HFFc6 (cell line): ENCODE measurements at places on chromosomes 7 and 10. TPM values are rescaled to one million over a fixed set of nuclear protein-coding genes. Genes with fewer than 3 reads are reported as not detected.
A peak's percentile ranks its signal among the peaks of the same experiment; 100 is the strongest.

HOXA9 gene
- 25.4 to 38.0 TPM (median 37.3 TPM) in 3 replicates for total RNA-seq

DNA sequence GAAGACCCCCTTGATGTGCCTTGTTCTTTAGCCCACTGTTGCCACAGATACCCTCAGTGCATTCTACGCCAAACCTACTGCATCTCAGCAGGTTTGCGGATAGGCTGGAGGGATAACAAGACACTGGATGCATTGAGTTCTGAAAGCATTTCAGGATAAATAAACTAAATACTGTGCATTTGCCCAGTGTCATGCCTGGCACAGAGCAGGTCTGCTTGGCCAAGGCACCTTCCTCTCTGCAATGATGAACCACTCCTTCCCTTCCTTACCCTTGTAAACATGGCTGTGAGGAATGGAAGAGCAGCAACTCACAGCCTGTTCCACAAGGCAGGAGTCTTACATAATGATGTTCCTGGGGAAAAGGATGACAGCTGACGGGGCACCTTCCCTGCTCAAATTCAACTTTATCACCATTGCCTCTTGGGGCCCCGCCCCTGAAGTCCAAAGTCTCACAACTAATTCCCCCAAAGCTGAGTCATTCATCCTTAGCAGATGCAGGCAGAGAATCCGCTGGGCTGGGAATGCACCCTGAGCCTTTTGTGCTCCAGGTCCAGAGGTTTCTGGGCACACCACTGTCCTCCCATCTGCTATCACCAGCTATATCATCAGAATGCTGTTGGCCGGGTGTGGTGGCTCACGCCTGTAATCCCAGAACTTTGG lies 11.6 kb downstream of the DDX56 start:
- peaks cover 19% of the 10 kb centered on the region for H3K4me1 ChIP-seq
- peak overlapping the region; percentile 15; the same call in 1 of the 2 replicates for H3K27ac ChIP-seq
- H3K27me3 ChIP-seq, result peaks cover 3% of the 10 kb centered on the region
- H3K36me3 ChIP-seq, result peaks cover 15% of the 10 kb centered on the region
- no peak overlapping the region for H3K4me3 ChIP-seq

PRKAR2B gene
- 3.5 and 9.0 TPM in 2 replicates for total RNA-seq

MOGAT3 gene
- not detected in 3 replicates for total RNA-seq

- H3K36me3 ChIP-seq, result no peaks in the 10 kb centered on the region
- H3K4me1 ChIP-seq, result no peaks in the 10 kb centered on the region
- H3K27ac ChIP-seq, result no peak overlapping the region
- no peak overlapping the region for H3K4me3 ChIP-seq
- DNase-seq, result no peak
These were observed 1425.1 kb upstream of the LRRTM3 start for GRCh38 chr10:65500716-65501115.

DNA sequence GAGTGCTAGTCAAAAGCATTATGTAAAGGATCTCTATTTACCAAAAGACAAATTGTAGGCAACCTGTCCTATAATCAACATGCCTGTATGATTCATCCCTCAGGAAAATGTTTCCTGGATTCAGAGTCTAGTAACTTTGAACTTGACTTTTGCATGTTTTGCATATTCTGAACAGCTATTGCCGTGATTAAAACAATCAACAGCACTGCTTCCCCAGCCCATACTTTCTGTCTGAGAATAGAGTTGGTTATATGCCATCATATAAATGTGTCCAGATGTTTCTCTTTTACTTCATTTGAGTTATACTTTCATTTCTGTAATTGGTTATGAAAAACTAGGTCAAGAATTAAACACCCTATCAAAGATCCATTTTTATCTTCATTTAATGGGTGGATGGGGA lies 83.5 kb downstream of the ZMYND11 start:
- H3K4me1 ChIP-seq, result peaks cover 20% of the 10 kb centered on the region
- DNase-seq, result no peak
- no peak overlapping the region for H3K27ac ChIP-seq
- H3K4me3 ChIP-seq, result no peak overlapping the region

WBP1L gene
- total RNA-seq, result 37.3 to 40.6 TPM (median 40.2 TPM) in 3 replicates

DNA sequence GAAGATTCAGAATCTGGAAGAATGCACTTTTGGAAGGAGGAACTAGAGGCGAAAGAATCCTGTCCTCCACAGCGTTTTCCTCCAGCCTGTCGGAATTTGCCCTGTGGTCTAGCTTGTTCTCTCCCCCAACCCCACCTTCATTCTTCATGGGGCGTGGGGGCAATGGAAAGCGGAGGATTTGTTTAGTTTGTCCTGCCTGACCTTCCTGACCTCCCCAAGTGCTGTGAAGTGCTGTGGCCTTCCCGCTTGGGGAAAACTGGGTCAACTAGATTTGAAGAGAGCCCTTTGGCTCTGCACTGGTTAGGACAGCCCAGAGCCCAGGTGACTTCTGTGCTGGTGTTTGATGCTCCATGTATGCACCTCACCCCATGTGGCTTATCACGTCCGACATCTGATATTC lies 49.1 kb downstream of the GATA3 start:
- no peak overlapping the region for H3K4me3 ChIP-seq
- DNase-seq, result no peak
- no peaks in the 10 kb centered on the region for H3K36me3 ChIP-seq

DNA sequence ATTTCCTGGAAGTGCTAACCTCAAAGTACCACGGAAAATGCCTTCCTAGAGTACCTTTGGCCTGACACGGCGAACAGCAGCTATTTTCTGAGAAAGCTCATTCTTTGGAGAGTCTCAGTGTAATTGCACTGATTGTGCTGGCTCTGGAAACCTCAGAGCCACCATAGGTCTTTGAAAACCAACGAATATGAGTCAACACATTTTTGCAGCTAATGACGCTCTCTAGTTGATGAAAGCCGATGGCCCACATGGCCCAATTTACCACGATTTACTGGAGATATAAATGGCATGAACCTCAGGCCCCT lies 187.1 kb downstream of the ADARB2 start:
- H3K4me3 ChIP-seq, result no peak overlapping the region
- peaks cover 6% of the 10 kb centered on the region for H3K27me3 ChIP-seq

DNA sequence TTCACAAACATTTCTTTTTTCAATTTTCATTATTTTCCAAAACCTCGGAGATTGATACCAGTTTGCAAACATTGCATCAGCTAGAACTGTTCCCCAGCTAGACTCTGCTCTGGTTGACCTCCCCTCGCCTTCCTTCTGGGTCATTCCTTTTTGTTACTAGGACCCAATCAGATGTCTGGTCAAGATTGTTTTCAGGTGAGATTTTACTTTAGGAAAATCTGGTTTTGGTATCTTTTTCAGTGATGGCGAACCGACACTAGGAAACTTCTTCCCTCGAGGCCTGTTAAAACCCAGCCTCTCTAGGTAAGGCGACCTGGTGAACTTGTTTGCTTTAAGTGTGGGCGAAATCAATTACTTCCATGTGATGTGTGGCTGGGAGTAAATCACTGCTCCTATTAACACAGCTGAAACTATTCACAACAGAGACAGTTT lies 8.4 kb downstream of the PROSER2 start:
- no peak overlapping the region for H3K4me3 ChIP-seq
- no peak overlapping the region for H3K27ac ChIP-seq
- DNase-seq, result no peak

STEAP1B gene
- 33.1 to 94.3 TPM (median 54.5 TPM) in 3 replicates for total RNA-seq

DNA sequence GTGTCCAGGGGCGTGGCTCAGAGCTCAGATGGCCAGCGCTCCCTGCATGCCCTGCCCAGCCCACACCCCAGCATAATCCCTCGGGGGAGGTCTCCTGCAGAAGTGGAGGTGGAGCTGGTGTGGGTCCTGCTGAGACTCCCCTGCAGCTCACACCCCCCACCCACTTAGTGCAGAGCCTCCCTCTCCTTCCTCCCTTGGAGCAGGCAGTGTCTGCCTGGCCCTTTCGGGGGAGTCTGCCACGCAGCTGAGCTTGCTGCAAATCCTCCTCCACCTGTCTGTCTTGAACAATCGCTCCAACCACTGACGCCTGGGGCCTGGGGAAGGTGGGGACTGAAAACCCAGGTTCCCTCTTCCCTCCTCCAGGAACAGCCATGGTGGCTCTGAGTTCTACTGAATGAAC lies 219.7 kb upstream of the PPP2R2D start:
- no peaks in the 10 kb centered on the region for H3K27me3 ChIP-seq
- no peak overlapping the region for H3K27ac ChIP-seq
- peaks cover 8% of the 10 kb centered on the region; the same call in 1 of the 2 replicates for H3K36me3 ChIP-seq

- peaks cover 3% of the 10 kb centered on the region for H3K27me3 ChIP-seq
- H3K4me1 ChIP-seq, result no peaks in the 10 kb centered on the region
- peaks cover 5% of the 10 kb centered on the region; the same call in 1 of the 2 replicates for H3K36me3 ChIP-seq
- H3K27ac ChIP-seq, result no peak overlapping the region
- no peak overlapping the region for H3K4me3 ChIP-seq
These were observed 371.7 kb downstream of the ZNF716 start for GRCh38 chr7:57821438-57822382.

TMEM139 gene
- total RNA-seq, result not detected in 3 replicates

DNA sequence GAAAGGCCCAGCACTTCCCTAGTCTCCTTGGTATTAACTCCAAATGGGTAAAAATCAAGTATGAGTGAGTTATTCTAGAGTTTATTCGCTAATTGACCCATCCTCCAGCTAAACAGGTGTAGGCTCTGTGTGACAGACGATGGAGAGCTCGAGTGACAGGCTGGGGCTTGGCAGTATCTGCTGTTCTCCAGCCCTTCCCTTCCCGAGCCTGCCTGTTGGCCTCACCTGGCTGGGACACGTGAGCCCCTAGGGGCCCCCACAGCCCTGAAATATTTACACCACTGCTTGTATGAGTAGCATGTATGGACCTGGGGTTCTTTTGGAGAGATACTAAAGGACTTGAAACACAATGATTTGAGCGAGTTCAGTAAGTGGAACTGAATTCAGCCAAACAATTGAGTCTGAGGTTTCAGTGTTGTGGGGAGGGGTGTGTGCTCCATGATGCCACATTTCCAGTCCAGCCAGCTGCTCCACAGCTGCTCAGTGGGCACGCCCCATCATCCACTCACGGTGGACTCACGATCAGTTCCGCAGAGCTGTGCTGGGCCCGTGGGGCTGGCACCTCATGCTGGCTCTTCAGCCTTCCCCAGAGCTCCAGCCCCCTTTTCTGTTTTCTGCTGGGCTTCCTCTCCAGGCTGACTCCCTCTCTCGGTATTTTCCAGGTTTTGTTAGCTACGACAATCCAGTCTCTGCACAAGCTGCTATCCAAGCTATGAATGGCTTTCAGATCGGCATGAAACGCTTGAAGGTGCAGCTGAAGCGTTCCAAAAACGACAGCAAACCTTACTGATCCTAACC lies 283.0 kb downstream of the USP6NL start:
- H3K36me3 ChIP-seq, result no peaks in the 10 kb centered on the region
- no peak for DNase-seq
- peak overlapping the region; percentile 40; the same call in 1 of the 2 replicates for H3K27ac ChIP-seq
- no peaks in the 10 kb centered on the region; the same call in 1 of the 2 replicates for H3K27me3 ChIP-seq
- H3K4me1 ChIP-seq, result peaks cover 16% of the 10 kb centered on the region
- no peak overlapping the region for H3K4me3 ChIP-seq

- H3K36me3 ChIP-seq, result no peaks in the 10 kb centered on the region; the same call in 1 of the 2 replicates
- H3K4me3 ChIP-seq, result no peak overlapping the region
- H3K27ac ChIP-seq, result no peak overlapping the region
- DNase-seq, result no peak
These were observed 317.4 kb upstream of the SORCS1 start for GRCh38 chr10:107481881-107482280.

- no peaks in the 10 kb centered on the region for H3K36me3 ChIP-seq
- peak overlapping the region; percentile 97 for H3K27ac ChIP-seq
- H3K27me3 ChIP-seq, result peaks cover 2% of the 10 kb centered on the region
- H3K4me3 ChIP-seq, result peak overlapping the region; percentile 80
- peaks cover 18% of the 10 kb centered on the region for H3K4me1 ChIP-seq
- DNase-seq, result peak; percentile 99
These were observed 53.6 kb downstream of the PYROXD2 start for GRCh38 chr10:98361131-98362025.

GRID2IP gene
- not detected in 3 replicates for total RNA-seq

DNA sequence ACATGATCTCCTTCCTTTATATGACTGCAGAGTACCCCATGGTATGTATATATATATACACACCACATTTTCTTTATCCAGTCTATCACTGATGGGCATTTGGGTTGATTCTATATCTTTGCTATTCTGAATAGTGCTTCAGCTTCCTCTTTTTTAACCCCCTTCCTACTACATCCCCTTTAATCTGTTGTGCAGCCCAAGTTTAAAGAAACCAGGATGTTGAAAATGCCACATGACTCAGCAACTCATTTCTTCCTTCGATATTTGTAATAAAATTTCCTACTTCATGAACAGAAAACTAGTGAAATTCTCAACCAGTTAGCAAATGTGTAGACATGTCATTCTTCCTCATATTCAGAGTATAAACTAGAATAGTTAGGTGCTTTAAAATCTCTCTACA lies 1245.7 kb upstream of the SORCS1 start:
- DNase-seq, result no peak
- no peaks in the 10 kb centered on the region for H3K27me3 ChIP-seq
- H3K4me1 ChIP-seq, result no peaks in the 10 kb centered on the region
- no peaks in the 10 kb centered on the region for H3K36me3 ChIP-seq

DNA sequence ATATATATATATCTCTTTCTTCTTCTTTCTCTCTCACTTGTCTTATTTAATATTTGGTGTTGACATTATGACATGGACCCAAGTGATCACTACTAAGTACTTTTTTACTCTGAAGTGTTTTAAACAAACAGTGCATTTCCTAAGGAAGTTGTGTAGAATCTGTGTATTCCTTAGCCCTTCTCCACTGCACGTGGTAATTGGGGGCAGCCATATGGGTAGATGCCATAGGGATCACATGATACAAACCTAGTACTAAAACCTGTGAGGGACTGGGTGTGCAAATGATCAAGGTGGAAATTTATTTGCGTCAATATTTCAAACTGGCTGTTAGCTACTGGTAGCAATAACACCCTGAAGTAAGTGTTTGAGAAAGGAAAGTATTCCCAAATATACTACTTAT lies 25.0 kb downstream of the THSD7A start:
- no peaks in the 10 kb centered on the region for H3K27me3 ChIP-seq
- no peak for DNase-seq
- no peaks in the 10 kb centered on the region for H3K4me1 ChIP-seq
- no peaks in the 10 kb centered on the region for H3K36me3 ChIP-seq
- H3K4me3 ChIP-seq, result no peak overlapping the region
- H3K27ac ChIP-seq, result no peak overlapping the region

GRCh38 chr10:89889606-89890005 lies 188.2 kb downstream of the KIF20B start:
- H3K27me3 ChIP-seq, result peaks cover 2% of the 10 kb centered on the region; the same call in 1 of the 2 replicates
- no peaks in the 10 kb centered on the region for H3K36me3 ChIP-seq
- no peak overlapping the region for H3K27ac ChIP-seq
- H3K4me3 ChIP-seq, result no peak overlapping the region
